ENCODE measurements at places on chromosomes 13 and 19.

GRCh38 chr13:40191186-40191980 lies 475.1 kb downstream of the FOXO1 start:
- no peak for DNase-seq

- no peak for DNase-seq
Observed at GRCh38 chr19:12331211-12331941, 2.1 kb downstream of the ZNF563 start.

DNA sequence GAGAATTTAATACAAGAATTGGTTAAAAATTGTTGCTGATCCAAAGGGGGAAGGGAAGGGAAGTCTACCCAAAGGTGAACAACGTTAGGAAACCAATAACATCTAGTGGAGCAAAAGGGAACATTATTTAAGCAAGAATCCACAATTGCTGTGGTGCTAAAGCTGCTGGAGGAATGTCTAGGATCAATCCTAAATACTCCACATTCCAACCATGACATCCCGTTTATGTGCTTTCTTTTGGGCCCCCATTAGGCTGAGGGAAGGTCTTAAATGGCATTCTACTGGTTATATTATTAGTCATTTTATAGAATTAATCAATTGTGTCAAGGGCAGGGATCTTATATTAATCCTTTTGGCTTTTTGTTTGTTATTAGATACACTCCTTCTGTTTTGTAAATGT lies 39.9 kb upstream of the VWA8 start:
- DNase-seq = no peak

DNA sequence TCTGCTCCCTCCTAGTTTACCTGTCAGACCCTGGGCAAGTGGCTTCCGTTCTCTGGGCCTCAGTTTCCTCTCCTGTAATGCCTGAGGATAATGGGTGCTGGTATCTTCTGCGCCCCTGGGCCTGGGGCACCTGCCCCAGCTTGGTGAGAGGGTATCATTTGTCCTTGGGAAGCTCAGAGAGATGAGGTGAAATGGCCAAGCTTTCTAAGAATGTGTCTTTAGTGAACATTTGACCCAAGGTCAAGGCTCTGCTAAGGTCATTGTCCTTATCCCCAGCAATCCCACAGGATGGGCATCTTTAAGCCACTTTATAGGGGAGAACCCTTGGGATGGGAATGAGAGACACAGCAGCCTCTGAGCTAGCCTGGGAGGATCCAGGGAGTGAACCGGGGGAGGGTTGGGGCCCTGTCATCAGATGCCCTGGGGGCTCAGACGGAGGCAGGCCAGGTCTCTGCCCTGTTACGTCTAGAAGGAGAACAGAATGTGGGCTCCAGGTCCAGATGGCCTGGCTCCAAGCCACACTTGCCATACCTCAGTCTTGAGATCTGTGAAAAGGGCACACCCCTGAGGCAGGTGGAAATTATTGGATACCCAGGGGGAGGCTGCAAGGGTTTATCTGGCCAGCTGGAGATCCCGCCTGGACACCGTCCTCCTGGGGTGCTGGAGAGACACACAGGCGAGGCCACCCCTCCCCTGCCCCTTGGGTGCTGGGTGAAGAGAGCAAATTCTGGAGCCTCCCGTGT lies 1.1 kb upstream of the NFIC start:
- no peak for DNase-seq

DNA sequence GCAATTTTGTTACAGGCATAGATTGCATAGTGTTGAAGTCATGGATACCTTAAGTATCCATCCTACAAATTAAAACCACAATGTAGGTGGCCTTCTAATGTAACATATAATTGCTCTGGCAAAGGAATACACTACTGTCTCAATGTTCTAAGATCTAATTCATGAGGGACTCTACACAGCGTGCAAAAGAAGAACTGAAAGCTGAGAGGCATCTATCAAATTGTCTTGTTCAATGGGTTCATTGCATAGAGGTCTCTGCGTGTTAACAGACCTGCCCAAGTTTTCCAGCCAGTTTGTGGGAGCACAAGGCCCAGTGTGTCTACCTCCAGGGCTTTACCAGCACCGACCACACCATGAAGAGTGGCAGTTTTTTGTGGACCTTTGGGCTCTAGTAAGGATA lies 451.4 kb downstream of the ITGBL1 start:
- DNase-seq = no peak

DNA sequence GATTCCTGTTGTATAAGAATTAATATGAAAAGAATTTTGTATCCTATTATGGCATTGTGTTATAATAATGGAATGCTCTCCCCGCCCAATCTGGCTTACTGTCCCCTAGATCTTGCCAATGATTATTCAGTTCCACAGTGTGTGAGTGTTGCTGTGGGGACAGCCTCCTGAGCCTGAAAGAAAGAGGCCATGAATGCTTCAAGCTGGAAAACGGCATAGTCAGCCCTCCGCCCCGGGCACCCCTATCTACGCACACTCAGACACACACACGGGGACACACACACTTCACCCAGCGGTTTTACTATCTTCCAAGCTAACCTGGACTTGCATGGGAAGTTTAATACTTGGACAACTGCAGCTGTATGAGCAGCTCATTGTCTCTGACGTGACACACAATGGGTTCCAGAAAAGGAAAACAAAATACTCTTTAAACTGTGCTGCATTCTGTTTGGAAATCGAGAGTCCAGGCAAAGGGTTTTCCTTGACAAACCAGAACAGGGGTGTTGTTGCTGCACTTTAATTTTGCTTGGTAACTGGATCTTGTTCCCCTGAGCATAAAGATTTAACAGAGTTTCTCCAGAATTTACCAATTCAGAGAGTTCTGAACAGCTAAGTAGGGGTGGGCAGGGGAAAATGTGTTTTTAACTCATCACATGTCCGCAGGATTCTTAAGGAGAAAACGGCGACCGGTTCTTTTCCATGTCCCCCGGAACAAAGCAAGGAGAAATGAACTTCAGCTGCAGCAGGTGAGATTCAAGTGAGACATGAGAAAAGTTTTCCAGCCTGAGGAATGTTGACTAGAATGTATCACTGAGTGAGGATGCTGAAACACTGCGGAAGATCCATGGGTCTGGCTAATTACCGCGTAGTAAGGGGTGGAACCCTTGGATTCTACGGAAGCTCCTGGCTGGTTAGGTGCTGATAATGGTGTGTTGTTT lies 472.9 kb downstream of the FOXO1 start:
- DNase-seq = no peak

DNA sequence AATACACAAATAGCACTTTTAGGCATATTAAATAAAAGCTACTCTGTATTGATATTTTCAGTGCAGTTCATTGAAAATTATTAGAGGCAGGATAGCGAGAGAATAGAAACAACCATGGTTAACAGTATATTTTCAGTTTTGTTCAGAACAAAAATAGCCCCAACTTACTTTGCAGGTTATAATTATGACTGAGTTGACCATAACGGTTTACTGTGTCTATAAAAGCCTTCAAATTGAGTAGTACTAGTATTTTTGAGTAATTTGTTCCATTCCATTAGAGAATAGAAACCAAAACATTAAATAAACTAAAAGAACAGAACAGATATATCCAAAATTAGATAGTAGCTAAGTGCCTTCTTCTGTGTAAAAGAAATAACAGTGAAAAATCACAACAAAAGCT lies 1108.4 kb upstream of the PCDH20 start:
- DNase-seq = no peak

DNA sequence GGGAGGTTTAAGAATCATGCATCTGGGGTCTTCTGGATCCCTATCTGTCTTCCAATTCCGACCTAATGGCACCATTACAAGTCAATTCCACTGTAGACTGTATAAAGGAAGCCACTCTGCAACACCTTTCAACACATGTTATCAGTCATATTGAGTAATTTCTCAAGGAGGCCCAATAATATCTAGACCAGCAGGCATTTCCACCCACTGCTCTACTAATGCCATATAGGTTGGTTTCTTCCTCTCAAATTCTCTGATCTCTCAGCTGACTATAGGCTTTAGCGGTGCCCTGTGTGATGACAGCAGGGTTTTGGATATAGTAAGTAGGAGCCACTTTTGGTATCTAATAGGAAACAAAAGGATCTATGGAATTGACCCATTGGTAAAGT lies 12.4 kb upstream of the ITM2B start:
- no peak for DNase-seq

DNA sequence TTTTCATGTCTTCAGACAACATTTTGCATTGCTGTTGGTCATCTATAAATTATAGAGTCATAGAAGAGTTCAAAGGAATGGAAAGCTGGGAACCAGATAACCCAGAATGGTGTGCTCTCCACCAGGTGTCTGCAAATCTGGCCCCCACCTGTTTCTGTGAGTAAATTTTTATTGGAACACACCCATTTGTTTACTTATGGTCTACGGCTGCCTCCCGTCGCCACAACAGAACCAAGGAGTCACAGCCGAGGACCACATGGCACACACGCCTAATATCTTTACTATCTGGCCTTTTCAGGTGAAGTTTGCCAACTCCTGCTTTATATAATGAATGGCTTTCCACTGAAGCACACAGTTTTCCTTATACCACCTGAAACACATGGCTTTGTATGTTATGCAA lies 58.2 kb downstream of the EFNB2 start:
- no peak for DNase-seq

DNA sequence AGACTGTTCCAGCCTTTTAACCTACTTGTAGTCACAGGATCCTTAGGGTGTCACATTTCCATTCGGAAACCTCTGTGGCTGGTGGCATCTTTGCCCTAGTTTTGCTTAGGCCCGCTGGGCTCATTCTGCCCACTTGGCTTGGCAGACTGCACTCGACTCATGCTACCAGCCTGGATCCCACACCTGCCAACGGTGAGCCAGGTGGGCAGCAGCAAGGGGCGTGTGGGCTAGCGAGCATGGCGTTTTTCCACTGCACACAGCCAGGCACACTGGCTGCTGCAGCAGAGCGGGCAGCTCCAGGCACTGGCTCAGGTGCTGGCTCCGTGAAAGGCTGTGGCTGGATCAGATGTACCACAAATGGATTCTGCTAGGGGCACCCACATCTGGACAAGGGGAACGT lies 838.2 kb downstream of the SLITRK6 start:
- no peak for DNase-seq

DNA sequence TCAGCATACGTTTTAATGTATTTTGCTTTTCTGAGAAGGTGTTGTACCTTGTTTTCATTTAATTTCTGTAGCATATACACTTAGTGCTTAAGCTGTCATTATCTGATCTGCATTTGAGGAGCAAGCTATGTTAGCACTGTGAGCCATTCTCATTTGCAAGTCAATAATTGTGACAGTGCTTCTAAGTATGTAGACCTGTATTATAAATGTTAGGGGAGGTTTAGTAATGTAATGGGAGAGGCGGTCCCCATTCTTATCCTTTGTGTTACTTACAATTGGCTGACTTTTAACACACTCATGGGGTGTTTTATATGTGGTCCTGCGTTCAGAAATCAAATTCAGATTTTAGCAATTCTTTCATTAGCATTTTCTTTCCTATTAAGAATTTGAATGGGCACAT lies 90.2 kb downstream of the GPC6 start:
- no peak for DNase-seq

GRCh38 chr13:24827799-24828198 lies 63.8 kb downstream of the RNF17 start:
- no peak for DNase-seq

DNA sequence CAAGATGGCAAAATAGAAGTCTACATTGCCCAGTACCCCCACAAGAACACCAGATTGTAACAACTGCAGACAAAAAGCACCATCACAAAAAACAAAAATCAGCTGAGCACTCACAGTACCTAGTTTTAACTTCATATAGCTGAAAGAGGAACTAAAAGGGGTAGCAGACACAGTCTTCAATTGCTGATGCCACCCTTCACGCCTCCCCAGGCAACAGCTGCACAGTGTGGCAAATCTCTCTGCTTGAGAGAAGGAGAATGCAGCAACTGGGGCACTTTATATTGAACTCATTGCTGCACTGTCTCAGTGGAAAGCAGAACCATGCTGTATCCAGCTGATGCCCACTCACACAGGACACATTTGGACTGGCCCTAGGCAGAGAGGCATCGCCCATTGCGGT lies 2714.5 kb upstream of the PCDH20 start:
- DNase-seq = no peak

GRCh38 chr19:6580313-6580712 lies 10.6 kb downstream of the CD70 start:
- DNase-seq = no peak

DNA sequence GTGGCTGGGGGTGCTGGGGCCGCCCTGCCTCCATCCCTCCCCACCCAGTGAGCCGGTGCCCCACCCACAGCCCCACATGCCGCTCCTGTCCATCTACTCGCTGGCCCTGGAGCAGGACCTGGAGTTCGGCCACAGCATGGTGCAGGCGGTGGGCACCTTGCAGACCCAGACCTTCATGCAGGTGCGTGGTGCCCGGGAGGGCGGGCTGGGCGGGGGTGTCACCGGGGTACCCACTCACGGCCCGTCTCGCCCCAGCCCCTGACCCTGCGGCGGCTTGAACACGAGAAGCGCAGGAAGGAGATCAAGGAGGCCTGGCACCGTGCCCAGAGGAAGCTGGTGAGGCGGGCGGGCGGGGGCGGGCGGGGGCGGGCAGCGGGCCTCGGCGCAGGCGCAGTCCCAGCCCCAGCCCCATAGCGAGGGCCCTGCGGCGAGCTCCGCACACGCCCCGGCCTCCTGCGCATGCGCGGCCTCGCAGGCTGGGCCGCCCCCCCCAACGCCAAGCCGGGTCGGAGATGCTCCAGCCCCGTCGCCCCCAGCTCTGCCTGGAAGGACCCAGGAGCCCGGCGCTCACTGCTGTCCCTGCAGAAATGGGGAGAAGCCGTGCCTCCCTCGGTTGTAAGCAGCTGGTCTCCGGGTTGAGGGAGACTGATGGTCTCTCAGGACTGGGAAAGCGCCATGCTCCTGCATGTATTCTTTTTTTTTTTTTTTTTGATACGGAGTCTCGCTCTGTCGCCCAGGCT lies 7.7 kb downstream of the ARHGAP45 start:
- DNase-seq = no peak

DNA sequence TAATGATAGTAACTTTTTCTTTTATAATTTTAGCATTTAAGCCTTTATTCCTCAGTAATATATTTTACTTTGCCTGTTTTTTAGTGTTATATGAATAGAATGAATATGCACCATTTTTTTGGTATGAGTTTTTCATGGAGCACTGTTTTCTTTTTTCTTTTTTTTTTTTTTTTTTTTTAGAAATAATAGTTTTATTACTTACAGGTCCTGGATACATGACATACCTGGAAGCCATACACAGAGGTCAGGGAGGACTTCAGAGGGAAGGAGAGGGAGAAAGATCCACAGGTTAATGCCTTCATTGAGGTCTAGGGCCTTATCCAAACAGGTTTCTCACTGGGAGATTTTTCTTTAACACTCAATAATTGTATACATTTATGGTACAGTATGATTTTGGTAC lies 26.4 kb downstream of the KCTD4 start:
- DNase-seq = no peak

- DNase-seq = no peak
Observed at GRCh38 chr13:44816701-44817100, 172.6 kb downstream of the NUFIP1 start.

DNA sequence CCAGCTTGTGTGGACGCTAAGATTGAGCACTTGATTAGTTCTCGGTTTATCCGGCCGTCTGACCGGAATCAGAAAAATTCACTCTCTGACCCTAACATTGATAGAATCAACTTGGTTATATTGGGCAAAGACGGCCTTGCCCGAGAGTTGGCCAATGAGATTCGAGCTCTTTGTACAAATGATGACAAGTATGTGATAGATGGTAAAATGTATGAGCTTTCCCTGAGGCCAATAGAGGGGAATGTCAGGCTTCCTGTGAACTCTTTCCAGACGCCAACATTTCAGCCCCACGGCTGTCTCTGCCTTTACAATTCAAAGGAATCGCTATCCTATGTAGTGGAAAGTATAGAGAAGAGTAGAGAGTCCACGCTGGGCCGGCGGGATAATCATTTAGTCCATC lies 59.6 kb downstream of the ARHGAP35 start:
- DNase-seq = peak; percentile 78
